Pons (tissue), 1 donor: ENCODE measurements at places on chromosomes 5 and 9.
A peak's percentile ranks its signal among the peaks of the same experiment; 100 is the strongest.

DNA sequence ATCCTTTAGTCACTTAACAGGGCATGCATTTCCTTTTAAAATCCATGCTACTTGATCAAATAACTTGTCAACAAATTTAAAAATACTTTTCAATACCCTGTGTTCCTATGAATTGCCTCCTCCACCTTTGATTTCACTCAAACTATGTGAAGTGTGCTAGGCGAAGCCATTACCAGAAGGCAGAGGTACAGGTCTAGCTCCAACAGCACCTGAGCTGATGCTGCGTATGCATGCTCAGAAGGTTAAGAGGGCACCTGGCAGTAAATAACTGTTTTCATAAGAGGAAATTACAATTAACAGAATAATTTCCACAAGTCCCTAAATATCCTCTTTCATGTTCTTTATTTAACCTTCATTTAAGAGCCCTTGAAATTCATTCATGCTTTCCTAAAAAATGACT is 251.8 kb downstream of the EFNA5 start:
- no peak for DNase-seq

DNA sequence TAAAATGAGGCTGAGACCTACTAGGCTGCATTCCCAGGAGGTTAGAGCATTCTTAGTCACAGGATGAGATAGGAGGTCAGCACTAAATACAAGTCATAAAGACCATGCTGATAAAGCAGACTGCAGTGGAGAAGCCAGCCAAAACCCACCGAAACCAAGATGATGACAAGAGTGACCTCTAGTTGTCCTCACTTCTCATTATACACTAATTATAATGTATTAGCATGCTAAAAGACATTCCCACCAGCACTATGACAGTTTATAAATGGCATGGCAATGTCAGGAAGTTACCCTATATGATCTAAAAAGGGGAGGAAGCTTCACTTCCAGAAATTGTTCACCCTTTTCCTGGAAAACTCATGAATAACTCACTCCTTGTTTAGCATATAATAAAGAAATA is 88.6 kb downstream of the PLPPR1 start:
- no peak for DNase-seq

DNA sequence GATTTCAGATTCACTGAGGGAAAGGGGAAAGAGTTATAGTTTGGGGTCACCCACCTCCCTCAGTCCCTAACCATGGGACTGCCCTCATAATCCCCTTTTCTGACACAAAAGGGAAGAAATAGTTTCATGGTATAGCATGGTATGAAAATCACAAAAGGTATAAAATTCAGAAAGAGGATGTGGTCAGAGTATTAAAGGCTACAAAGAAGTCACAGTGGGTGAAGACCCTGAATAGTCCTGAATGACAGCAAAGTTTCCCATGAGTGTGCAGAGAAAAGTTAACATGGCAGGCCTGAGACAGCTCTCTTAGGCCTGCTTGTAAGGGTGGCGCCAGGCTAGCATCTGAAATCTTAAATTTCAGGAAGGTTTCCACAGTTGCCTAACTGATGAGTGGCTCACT is 290.6 kb upstream of the ZNF608 start:
- no peak for DNase-seq

- DNase-seq: peak; percentile 88
Observed at GRCh38 chr5:1330146-1330846, 14.6 kb downstream of the CLPTM1L start.

GRCh38 chr9:19492775-19493173 is 84.0 kb downstream of the ACER2 start:
- DNase-seq: no peak

DNA sequence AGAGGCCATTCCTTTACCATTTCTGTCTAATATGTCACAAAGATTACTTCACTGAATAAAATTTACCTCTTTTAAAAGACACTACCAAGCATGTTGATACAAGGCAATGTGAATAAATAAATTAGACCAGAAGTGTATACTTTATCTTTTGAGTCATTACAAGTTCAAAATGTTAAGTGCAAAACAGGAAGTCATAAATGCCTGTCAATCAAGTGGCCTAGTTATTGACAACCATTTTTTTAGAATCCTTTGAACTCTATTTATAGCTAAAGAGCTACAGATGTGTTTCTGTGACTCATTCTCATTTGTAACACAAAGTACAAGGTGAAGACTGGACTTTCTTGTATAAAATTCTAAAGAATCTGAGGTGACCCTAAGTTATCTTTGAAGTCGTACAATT is 602.7 kb upstream of the SEMA6A start:
- DNase-seq: no peak

GRCh38 chr9:116639251-116639741 is 47.8 kb upstream of the TRIM32 start:
- no peak for DNase-seq

- DNase-seq: no peak
Observed at GRCh38 chr5:74375271-74375670, 265.3 kb downstream of the ENC1 start.

DNA sequence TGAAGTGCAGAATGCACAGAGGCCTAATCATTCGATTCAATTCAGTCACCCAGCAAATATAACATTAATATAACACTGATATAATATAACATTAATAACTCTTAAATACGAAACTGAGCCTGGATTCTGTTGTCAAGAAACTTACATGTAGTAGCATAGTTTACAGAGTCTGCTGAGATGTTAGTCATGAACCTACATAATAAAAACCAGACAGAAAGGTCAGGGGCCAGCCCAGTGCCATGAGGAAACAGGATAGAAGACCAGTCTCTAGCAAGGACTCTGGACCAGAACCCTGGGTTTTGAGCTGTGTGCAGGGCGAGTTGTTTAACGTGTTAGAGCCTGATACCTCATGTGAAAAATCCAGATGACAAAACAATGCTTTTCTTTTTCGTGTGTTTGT is 234.7 kb downstream of the NR2F1-AS1 start:
- no peak for DNase-seq

DNA sequence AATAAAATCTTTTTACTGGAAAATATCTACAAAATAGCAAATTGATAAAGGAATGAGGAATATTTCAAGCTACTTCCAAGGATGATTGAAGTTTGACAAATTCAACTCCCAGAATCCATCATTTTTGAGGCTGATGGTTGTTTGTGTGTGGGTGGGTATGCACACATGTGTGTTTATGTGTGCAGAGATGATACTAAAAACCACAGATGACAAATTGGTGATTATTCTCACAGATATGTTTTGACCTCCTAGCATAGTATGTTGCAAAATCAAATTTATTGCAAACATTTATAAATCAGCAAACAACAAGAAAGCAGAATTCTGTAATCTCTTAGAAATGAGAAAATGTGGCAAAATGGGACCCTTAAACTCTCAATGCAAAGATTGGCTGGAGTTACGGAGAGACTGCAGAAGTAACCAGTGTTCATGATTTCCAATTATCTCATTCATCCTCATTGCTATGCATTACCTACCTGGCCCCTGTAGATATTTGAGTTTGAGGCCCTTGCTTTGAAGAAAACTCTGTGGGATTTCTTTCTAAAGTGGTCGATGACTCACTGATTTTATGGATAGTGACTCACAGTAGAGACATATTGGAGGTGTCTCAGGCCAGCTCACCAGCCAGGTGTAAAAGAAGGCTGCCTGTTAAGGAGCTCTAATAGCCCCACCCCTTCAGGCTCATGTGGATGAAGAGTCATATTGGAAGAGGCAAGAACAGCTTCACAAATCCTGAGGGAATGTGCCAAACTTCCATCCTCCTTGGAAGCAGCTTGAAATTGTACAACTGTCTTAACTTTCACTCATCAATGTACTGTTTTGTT is 44.6 kb upstream of the TMC1 start:
- no peak for DNase-seq

- no peak for DNase-seq
Observed at GRCh38 chr5:83653669-83654068, 67.0 kb downstream of the HAPLN1 start.

DNA sequence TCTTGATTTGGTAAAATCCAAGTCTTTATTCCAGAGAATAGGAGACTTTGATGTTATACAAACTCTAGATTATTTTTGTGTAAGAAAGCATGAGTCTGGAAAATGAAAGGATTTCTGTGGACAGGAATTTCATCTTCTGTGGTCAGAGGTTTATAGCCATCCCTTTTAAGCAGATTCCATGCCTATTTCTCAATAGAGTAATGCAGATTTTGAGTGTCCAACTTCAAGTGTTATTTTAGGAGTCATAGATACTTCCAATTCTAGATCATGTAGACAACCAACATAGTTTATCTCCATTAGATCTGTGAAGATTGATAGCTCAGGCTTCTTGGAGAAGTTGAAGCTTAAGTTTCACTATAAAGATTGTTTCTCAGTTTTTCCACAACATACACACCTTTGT is 379.7 kb downstream of the PSAT1 start:
- no peak for DNase-seq

DNA sequence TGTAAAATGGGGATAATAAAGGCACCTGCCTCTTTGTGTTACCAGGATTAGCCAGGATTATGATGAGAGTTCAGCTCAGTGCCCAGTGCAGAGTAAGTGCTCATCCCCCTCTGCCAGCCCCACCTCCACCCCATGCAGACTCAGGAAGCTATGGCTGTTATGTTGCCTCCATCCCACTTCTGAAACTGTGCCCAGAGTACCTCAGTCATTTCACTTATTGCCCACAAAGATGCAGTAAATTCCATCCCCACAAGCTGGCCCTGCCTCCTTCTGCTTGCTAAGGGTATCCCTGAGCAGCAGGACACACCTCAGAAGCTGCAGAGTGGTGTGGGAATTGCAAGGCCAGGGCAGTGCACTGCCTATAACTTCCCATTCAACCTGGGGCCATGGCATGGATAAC is 415.1 kb downstream of the SPOCK1 start:
- DNase-seq: no peak

DNA sequence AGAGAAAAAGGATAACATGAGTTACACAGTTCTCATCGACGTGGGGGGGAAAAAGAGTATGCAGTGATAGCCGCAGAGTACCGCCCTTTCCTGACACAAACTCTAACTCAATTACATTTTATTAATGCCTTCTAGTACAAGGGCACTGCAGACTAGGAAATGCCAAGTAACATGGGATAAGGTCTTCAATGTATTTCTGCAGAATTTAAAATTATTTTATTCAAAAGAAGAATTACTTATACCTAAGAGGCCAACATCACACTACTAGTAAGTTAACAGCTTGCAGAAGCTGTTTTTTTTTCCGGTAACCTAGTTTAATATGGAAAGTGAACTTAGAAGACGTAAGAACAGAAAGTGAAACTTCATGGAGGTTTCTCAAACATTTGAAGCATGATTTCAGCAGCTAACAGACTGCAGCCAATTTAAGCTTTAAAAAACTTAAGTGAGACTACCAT is 3.9 kb downstream of the SETX start:
- DNase-seq: no peak

DNA sequence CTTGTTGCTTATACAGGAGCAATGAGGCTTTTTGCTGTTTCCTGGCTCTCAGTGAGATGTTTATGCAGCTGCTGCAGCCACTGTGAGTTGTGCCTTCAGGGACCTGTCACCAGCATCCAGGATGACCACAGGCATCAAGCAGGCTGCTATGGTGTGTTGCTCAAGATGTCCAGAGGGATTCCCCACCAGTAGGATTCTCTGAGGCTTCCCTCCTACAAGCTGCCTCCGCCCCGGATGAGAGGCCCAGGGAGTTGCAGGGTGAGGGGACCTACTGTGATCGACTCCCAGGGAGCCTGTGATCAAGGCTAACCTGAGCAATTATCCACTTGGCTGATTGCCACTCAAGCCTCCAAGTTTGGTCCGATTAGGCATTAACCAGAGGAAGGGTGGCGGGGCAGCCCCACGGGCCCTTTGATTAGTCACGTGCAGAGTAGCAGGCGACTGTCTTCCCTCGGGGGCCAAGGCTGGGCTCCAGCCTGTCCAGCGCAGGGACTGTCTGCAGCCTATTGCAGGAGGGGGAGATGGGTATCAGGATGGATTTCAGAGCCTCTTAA is 1.8 kb upstream of the FAT2 start:
- no peak for DNase-seq

GRCh38 chr5:59569608-59570334 is 323.8 kb downstream of the PDE4D start:
- peak; percentile 73 for DNase-seq

DNA sequence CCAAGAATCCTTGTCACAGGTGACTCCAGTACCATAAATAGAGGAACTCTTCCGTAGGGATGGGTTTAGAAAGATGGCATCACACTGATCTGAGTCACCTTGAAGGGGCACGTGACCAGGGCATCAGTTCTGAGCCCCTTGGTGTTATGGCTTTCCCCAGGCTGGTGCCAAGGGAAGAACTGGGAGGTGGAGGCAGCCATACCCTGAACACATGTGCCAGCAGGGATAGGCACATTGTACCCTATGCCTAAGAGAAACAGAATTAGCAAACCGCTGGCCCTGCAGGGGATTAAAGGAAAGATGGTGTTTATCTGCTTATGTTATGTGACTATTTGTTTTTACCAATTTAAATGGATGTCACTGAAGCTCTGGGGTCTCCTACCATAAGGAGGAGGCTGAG is 196.2 kb downstream of the RGS3 start:
- no peak for DNase-seq

GRCh38 chr5:170355601-170356098 is 33.5 kb downstream of the KCNMB1 start:
- DNase-seq: no peak

GRCh38 chr5:154841273-154841661 is 9.1 kb downstream of the FAXDC2 start:
- no peak for DNase-seq

DNA sequence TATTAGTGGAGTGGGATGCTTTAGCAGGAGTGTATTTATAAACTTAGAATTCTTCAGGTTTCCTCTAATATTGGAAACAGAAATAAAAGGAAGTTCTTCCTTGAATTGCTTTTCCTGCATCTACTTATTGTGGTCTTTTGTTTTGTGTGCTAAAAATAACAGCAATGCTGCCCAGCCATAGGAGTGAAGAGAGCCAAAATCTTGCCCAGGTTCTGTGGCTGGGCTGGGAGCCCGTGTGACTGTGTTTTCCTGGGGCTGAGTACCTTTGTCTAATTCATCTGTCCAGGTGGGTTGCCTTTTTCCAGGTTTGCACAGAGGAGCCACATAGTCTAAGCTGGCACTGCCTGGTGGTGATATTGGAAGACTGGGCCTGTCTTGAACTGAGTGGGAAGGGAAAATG is 179.7 kb upstream of the ADAMTSL1 start:
- DNase-seq: no peak

DNA sequence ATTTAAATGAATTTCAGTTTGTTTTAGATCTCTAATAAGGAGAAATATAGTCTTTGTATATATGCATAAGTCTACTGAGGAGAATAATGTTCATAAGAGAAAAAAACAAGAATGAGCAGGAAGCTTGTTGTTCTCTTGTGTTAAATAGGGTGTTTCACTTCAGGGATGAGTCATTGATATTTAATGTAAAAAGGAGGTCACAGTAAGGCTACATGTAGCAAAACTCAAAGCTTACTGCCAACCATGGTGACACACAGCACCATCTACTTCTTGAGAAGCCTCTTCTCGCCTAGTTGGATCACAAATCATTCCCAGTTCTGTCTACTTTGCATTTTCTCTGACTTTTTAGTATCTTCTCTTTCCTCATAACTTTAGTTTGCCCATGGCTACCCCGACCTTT is 1466.0 kb upstream of the C9orf72 start:
- no peak for DNase-seq

- no peak for DNase-seq
Observed at GRCh38 chr5:175900157-175900556, 28.8 kb downstream of the CPLX2 start.
